ENCODE measurements at places on chromosomes 7 and 10.
A peak's percentile ranks its signal among the peaks of the same experiment; 100 is the strongest.

GRCh38 chr7:80247144-80247543 lies 112.5 kb downstream of the GNAI1 start:
- no peak for DNase-seq

- no peak for DNase-seq
Measured at GRCh38 chr10:70738006-70738760, 47.0 kb downstream of the TBATA start.

GRCh38 chr7:122304996-122305421 lies 459 bp upstream of the FEZF1 start:
- DNase-seq: no peak

DNA sequence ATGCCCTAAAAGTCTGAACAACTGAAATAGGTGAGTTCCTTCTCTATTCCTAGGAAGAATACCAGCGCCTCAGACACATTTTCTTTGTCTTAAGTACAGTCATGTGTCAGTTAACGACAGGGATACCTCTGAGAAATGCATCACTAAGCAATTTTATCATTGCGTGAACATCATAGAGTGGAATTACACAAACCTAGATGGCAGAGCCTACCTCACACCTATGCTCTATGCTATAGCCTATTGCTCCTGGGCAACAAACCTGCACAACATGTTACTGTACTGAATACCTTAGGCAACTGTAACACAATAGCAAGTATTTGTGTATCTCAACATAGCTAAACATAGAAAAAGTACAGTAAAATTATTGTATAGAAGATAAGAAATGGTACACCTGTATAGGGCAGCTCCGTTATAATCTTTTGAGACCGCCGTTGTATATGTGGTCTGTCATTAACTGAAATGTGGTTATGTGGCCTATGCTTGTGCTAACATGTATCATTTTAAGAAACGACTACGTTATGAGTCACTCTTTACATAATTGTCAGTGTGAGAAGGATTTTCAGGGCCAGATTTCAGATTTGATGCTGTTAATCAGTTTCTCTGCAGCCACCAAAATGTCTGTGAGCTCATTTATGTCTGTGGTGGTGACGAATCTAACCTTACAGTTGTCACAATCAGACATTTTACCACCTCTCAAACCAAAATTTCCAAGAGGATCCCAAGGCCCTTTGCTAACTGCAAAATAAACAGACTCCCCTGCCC lies 66.1 kb upstream of the STK17A start:
- DNase-seq: no peak

DNA sequence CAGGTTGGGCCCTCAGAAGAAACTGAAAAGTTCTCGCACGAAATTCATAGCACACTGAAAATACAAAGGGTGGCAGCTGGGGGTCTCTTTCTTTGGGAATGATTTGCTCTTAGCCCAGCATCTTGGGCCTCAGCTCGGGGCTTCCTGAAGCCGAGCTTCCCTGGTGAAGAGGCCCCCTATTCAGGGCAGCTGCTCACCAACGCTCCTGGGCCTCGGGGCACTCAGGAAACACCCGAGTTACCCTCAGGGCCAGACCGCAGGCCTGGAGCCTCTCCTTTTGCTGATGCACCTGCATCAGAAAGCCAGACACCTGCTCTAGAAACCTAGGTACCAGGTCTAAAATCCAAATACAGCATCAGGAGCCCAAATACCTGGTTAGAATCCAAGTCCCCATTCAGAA lies 85.5 kb downstream of the PTPRE start:
- no peak for DNase-seq

- DNase-seq: no peak
Measured at GRCh38 chr10:20616918-20617810, 279.9 kb downstream of the NEBL start.

DNA sequence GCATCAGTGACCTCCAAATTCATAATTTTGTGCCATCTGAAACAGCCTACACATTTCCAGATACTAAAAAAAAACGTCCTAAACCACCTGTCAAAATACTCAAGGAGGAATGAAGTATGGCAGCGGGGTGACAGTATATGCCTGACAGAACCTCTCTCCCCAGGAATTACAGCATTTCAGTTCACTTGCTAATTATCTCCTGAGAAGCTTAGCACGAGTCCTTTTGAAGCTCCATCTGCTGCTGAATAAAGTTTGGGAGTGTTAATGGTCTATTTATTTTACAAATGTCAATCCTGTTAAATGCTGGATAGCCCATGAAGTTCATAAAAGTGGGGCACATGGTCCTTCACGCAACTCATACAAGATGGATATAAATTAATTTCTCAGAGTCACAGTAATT lies 29.4 kb upstream of the ANLN start:
- DNase-seq: no peak

GRCh38 chr10:115417585-115418265 lies 324.6 kb downstream of the ATRNL1 start:
- no peak for DNase-seq

- no peak for DNase-seq
Measured at GRCh38 chr10:43891241-43891640, 242.6 kb upstream of the ZNF32 start.

- DNase-seq: no peak
Measured at GRCh38 chr10:24444337-24444736, 235.4 kb downstream of the KIAA1217 start.

DNA sequence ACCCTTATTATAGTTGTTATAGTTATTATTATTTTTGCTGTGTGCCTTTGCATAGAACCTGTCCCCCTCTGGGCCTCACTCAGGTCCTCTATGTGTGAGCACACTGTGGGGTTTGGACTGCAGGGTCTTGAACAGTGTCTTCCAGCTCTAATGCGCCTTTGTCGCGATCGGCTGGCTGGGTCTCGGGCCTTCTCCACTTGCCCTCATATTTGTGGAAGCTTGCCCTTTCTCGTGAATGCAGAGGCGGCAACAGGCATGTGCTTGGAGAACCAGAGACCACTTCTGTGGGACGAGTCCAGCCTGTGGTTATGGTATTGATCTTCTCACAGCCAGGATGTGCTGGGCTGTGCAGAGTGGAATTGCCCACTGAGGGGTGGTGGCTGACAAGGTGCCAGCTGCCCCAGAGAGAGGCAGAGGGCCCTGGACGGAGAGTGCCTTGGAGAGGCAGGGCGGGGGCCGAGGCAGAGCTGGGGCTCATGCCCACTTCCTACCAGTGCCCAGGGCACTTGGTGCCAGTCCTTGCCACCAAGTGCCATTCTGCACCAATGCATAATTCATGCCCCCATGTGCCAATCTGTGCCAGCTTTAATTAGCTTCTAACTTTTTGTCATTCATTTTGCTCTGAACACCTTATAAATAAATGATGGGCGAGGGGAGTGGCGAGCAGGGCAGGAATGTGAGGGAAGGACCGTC lies 6.8 kb upstream of the CDH23 start:
- no peak for DNase-seq

DNA sequence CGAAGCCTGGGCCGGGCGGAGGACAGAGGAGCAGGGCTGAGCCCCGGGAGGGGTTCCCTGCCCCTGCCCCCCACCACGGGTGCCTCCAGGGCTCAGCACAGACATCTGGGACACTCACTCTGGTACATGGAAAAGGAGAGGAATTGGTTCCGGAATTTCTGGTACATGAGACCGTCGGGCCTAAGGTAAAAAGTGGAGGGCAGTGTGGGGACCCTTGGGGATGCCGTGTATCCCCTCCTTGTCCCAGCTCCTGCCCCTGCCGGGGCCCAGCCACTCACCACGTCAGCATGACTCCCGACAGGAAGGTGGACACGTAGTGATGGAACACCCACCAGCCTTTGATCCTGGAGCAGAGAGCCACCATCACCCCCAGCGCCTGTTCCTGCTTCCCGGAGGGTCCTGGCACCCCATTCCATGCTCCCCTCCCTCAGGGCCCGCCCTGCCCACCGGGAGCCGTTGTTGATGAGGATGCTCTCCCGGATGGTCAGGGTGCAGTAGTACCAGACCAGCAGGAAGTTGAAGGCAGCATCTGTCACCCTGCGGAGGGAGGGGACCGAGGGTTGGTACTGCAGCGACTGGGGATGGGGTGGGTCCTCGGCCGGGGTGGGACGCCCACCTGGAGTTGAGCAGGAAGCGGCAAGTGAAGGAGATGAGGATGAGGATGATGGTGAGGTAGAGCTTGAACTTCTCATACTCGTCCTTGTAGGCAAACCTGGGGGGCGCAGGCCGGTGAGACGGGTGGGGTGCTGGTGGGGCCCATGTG lies 6.4 kb downstream of the TMEM120A start:
- DNase-seq: no peak

GRCh38 chr10:124417895-124418725 lies 613 bp downstream of the OAT start:
- peak; percentile 5 for DNase-seq

GRCh38 chr7:18177129-18177814 lies 149.6 kb upstream of the PRPS1L1 start:
- no peak for DNase-seq

GRCh38 chr7:130662426-130662825 lies 6.1 kb downstream of the COPG2 start:
- no peak for DNase-seq

- no peak for DNase-seq
Measured at GRCh38 chr7:12508554-12508953, 62.0 kb upstream of the SCIN start.

- no peak for DNase-seq
Measured at GRCh38 chr10:99573790-99574189, 41.0 kb downstream of the NKX2-3 start.

DNA sequence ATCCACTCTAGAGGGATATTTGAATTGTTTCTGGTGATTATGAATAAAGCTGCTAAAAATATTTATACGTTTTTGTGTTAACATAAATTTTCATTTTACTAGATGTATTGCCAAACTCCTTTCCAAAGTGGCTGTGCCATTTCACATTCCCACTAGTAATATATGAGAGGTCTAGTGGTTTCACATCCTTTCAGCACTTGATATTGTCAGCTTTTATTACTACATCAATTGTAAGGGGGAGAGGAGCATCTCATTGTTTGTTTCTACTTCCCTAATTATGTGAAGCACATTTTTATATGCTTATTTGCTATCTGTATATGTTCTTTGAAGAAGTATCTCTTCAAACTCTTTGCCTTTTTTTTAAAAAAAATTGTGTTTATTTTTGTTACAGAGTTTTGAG lies 184.5 kb downstream of the ADK start:
- DNase-seq: no peak

DNA sequence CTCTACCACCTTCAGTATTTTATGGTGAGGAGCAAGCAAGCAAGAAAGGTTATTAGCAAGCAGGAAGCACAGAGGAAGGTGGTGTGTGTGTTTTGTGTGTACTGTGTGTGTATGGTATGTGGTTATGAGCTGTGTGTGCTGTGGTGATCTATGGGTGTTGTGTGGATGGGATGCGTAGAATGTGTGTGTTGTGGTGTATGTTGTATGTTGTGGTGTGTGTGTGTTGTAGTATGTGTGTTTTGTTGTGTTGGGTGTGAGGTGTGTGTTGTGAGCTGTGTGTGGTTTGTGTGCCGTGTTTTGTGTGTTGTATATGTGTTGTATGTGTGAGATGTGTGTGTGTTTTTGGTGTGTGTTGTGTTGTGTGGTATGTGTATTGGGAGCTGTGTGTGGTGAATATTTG lies 16.8 kb upstream of the IGFBP3 start:
- no peak for DNase-seq

- no peak for DNase-seq
Measured at GRCh38 chr7:2495418-2496299, 19.5 kb upstream of the GRIFIN start.

DNA sequence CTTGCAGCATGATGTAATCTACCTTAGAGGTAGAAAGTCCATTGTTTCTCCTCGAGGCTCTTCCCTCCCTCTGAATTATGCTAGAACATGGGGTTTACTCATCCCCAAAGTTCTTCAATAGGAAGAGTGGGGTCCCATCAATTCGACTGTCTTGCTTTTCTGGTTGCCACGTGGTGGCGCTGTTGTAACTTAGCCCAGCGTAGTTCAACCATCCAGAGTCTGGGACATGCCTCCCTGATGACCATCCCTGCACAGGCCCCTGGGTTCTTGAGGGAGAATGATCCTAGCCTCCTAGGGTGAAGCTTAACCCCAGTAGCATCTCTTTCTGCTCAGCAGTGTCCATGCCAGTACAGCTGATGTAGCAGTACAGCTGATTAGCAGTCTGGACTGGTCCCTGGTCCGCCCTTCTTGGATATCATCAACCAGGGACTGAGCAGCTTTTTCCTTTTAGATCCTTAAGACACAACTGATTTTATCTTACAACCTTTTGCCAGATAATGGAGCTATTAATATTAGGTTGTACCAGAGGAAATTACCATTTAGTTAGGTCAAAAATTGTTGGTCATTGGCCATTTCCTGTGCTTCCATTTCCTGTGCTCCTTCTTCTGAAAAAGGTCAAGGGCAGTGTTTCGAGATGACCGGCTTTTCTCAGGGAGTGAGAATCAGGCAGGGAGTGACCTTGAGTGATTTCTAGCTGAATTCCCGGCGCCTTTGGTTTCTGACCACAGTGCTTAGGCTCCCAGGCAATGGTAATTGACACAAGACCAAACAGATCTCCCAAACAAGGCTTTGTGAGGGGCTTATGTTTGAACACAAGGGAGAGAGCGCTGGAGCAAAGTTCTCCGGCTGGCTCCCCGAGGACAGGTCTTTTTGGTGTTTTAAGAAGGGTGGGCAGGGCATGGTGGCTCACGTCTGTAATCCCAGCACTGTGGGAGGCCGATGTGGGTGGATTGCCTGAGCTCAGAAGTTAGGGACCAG lies 65.4 kb downstream of the TACC2 start:
- no peak for DNase-seq

GRCh38 chr10:52454491-52454890 lies 140.4 kb downstream of the DKK1 start:
- DNase-seq: no peak

GRCh38 chr10:36366843-36367242 lies 724.7 kb upstream of the FZD8 start:
- DNase-seq: no peak

DNA sequence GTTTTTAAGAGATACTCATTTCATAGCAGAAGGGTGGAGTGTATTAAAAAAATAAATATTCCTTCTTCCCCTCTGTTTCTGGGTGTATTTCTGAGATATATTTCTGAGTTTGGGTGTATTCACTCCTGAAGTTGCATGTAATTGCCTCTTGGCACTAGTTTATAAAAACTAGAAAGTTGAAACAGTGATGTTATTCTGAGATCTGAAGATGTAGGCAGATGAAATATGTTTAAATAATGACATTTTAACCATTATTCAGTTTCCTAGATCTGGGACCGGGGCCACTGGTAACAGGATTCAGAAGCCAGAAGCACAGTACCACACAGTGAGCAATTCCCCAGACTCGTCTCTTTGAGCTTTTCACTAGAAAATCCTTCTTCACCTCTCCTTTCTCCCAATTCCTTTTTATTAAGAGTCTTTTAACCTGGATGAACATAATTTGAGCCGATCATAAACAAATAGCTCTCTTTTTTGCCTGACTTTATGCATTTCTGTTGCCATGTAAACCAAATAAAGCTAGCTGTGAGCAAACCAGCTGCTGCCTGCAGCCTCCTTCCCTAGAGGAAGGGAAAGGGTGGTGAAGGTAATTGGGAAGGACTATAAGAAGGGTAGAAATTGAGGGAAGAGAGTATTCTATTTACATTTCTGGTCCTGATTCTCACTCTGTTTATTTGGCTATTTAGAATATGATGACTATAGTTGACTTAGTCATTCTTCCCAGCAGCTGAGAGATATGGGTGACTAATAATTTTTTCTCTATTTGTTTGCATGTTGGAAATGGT lies 101.8 kb upstream of the STRIP2 start:
- no peak for DNase-seq
